ENCODE measurements at places on chromosomes 6 and 20.

DNA sequence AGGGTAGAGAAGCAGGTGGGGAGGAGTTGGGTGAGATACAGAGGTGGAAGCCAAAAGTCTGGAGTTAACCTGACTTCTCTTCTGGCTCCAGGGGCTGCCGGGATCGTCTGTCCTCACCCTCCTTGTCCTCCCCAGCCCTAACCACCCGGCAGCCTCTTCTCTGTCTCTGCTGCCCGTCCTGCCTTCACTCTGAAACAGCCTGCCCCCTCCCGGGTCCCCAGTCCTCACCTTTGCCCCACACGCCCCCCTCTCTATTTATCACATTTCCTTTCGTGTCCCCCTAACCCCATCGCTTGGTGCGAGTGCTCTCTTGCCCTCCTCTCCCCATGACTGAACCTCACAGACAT lies 5.7 kb downstream of the RING1 start:
- H3K4me3 ChIP-seq: no peak overlapping the region
- H3K36me3 ChIP-seq: peaks cover 24% of the 10 kb centered on the region
- H3K27ac ChIP-seq: no peak overlapping the region
- no peak for DNase-seq
- peaks cover 28% of the 10 kb centered on the region for H3K4me1 ChIP-seq

DNA sequence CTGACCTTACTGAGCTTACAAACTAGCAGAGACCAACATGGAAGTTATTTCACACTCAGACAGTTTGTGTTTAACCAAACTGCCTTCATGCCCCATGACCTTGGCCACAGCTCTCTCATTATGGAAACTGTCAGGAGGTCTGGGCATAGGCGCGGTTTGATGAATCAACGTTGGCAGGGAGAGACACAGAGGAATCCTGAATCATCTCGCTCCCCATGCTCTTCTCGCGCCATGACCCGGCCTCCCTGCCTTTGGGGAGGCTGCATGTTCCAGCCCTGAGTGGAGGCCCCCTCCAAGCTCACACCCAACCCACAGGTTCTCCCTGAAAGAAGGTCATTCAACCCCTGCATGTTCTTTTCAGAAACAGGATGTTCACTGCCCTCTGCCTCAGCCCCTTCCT lies 15.9 kb upstream of the GDAP1L1 start:
- no peaks in the 10 kb centered on the region for H3K4me1 ChIP-seq
- H3K4me3 ChIP-seq: no peak overlapping the region
- H3K27ac ChIP-seq: no peak overlapping the region
- no peak for DNase-seq
- H3K36me3 ChIP-seq: peaks cover 2% of the 10 kb centered on the region
- peaks cover 5% of the 10 kb centered on the region for H3K27me3 ChIP-seq

DNA sequence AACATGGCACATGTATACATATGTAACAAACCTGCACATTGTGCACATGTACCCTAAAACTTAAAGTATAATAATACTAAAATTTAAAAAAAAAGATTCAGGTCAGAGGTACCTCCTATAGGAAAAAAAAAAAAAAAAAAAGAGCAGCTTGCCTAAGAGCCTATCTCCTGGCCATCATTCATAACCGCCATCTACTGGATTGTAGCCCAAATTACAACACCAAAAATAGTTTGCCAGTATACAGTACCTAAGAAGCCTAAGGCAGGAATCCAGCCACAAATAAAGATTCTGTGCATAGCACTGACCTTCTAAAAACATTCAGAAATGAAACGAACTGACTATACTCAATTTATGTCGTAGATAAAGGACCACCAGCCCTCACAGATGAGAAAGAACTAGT lies 438.4 kb upstream of the ADGRB3 start:
- no peak overlapping the region for H3K4me3 ChIP-seq
- no peaks in the 10 kb centered on the region for H3K4me1 ChIP-seq
- no peak for DNase-seq
- H3K27ac ChIP-seq: no peak overlapping the region
- no peaks in the 10 kb centered on the region for H3K27me3 ChIP-seq
- H3K36me3 ChIP-seq: no peaks in the 10 kb centered on the region

DNA sequence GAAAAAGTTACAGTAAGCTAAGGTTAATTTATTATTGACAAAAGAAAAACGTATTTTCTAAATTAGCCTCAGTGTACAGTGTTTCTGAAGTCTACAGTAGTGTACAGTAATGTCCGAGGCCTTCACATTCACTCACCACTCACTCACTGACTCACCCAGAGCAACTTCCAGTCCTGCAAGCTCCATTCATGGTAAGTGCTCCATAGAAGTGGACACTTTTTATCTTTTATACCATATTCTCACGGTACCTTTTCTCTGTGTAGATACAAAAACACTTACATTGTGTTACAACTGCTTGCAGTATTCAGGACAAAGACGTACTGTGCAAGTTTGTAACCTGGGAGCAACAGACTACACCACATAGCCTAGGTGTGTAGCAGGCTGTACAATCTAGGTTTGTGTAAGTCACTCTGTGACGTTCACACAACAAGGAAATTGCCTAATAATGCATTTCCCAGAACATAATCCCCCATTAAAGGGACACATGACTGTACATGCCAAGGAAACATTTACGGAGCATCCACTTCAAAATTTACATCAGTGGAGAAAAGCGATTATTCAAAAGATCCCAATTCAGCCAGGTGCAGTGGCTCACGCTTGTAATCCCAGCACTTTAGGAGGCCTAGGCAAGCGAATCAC lies 133.4 kb downstream of the BANF2 start:
- H3K27me3 ChIP-seq: peaks cover 2% of the 10 kb centered on the region
- DNase-seq: no peak
- H3K4me3 ChIP-seq: no peak overlapping the region
- H3K36me3 ChIP-seq: no peaks in the 10 kb centered on the region

All from immature natural killer cell (primary cell).